NCI-H2107 (cell line): ENCODE measurements at places on chromosomes 2 and 18.

DNA sequence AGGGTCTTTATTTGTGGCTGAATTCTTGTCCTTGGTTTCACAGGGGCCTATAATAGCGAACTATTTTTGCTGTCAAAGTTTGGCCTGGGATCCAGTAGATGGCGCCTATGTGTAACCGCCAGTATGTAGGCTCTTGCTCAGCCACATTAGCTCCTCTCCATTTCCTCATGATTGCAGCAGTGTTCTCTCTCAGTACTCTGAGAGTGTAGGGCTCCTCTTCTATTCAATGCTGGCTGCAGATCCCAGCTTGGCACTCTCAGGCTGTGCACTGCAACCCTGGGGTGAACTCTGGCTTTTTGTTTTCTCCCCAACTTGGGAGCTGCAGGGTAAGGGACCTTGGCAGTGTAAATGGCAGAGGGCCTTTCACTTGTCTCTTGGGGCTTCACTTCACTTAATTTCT is 344.6 kb upstream of the CHAC2 start:
- no peak for DNase-seq

GRCh38 chr2:164515030-164515429 is 106.3 kb downstream of the GRB14 start:
- DNase-seq, result no peak

DNA sequence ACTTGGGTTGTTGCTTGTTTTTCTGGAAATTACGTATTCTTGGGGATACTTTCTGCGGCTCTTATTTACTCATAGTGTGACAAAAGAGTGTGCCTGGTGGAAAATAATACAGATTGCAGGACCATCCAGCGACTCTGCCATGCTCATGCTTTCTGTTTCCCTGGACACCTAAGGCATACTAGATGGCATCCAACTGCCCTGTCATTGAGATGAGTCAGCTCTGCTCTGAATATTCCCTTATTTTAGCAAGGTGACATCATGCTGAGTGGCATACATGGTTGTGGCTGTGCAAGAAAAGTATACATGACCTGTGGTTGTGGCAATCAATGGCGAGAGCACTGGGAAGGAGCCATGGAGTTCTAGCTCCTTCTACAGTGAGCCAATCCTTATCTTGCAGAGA is 471.0 kb downstream of the TMEM182 start:
- DNase-seq, result no peak

DNA sequence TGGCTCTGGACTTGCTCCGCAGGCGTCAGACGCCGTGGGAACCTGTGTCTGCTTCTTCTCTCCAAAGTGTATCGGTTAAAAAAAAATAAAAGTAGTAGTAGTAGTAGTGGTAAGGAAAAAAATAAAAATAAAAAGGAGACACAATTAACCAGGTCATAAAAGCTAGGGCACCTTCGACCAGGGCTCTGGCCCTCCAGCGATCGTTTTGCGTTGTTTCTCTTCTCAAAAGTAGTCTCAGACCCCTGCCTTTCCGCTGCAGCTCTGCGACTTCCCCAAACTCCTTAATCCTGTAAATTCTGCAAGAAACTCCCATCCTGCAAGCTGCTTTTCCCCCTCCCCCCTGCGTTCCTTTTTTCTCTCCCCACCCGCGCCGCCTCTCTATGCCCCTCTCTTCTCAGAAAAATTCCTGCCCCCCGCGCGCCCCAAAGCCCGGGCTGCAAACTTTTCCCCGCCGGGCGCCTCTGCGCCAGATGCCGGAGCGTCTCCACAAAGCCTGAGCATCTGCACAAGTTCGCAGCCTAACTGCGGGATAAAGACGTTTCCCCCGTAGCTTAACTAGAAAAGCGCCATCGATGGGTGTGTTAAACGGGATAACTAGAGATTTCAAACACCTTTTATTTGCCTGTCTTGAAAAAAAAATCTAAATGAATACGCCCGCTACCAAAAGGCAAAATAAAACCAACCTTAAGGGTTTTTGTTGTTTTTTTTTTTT is 1.8 kb upstream of the SALL3 start:
- no peak for DNase-seq

DNA sequence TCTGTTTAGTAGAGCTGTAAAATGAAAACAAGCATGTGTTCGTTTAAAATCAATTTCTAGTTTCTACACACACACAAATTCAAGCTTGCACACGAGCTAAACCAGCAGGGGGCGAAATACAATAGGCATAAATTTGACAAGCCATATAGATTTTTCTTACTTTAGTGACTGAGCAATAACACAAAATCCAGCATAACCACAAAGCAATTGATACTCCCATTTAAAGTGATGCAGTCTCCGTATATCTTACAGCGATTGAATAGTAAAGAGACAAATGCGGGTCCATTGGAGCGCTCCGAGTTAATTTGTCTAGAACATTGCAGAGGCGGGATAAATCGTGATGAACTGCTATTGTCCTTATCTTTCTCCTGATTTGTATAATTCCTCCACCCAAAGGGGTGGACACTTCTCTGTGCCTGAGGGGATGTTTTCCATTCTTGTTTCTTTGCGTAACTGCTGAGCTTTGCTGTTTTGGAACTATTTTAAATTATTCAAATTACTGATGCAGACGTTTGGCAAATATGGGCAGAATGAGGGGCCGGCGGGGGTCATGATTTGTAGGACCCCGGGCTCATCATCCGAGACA is 1.2 kb upstream of the AFTPH start:
- peak; percentile 23 for DNase-seq

- no peak for DNase-seq
These were observed 21.6 kb downstream of the DNMT3A start for GRCh38 chr2:25320077-25320476.

GRCh38 chr2:184581391-184581790 is 16.9 kb upstream of the ZNF804A start:
- DNase-seq, result no peak

GRCh38 chr2:45242161-45242741 is 233.0 kb upstream of the SIX2 start:
- DNase-seq, result peak; percentile 66

GRCh38 chr18:79738041-79738461 is 58.4 kb downstream of the CTDP1 start:
- no peak for DNase-seq

DNA sequence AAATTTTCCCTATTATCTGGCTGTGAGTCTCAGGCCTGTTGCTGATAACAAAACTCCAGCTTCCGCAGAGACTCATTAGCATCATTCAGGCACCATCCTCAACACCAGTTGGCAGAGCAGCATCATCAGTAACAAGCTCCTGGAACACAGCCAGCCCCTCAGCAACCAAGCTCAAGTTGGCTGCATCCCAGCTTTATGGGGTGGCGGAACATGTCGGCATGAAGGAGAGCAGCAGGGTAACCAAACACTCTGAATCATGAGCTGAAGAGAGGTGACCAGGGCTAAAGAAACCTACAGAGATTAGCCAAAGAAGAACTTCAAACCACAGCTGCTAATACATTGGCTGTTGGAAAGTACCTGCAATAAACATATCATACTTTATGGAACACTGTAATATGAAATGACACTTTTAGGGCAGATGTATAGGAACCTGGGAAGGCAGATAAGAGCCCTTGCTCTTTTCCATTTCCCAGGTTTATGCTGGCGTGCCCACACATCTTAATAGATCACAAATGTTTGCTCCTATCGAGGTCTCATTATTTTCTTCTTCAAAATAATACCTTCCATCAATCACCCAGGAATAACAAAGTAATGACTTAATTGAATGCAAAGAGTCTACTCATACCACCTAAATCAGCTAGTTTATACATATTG is 63.8 kb downstream of the PDE11A start:
- DNase-seq, result peak; percentile 76

GRCh38 chr2:240211598-240212424 is 71.4 kb upstream of the OTOS start:
- DNase-seq, result no peak

- no peak for DNase-seq
These were observed 12.7 kb downstream of the ABI2 start for GRCh38 chr2:203340791-203341487.

DNA sequence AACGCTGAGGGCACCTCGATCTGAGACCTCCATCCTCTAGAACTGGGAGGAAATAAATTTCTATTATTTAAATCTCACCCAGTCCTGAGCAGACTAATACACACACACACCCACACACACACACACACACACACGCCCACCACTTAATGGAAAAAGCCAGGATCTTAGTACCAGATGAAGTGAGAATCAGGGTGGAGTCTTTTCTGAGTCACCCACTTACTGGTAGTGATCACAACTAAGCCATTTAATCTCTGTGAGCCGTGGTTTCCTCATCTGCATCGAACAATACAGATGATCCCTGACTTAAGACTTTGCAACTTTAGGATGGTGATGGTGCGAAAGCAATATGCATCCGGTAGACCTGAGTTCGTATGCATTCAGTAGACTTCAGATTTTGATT is 18.6 kb downstream of the THNSL2 start:
- no peak for DNase-seq

GRCh38 chr2:119333360-119333759 is 33.3 kb downstream of the C2orf76 start:
- no peak for DNase-seq

GRCh38 chr2:199468561-199469513 is 11.1 kb upstream of the SATB2 start:
- no peak for DNase-seq

GRCh38 chr18:44700652-44701051 is 20.0 kb downstream of the SETBP1 start:
- DNase-seq, result no peak

DNA sequence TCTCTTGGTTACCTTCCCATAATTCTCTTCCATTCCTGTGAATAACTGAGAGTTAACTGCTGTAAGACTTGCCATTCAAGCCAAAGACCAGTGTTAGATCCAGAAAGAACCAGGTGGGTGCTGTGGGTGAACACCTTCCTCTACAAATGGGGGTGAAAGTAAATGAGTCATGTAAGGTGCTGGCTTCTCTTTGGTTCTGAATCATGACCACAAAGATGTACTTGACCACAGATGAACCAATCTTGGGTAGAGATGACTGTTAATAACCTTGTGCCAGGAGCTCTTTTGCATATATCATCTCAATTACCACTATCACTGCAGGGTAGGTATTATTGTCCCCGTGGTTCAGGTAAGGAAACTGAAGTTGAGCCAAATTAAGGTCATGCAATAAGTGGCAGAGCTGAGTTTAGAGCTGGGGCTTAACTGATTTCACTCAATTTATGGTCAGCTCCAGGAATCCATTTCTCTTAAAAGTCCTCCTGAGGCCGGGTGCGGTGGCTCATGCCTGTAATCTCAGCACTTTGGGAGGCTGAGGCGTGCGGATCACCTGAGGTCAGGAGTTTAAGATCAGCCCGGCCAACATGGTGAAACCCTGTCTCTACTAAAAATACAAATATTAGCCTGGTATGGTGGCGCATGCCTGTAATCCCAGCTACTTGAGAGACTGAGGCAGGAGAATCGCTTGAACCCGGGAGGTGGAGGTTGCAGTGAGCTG is 244.9 kb upstream of the CXCR4 start:
- no peak for DNase-seq

GRCh38 chr2:207110310-207110709 is 55.4 kb downstream of the KLF7 start:
- no peak for DNase-seq

DNA sequence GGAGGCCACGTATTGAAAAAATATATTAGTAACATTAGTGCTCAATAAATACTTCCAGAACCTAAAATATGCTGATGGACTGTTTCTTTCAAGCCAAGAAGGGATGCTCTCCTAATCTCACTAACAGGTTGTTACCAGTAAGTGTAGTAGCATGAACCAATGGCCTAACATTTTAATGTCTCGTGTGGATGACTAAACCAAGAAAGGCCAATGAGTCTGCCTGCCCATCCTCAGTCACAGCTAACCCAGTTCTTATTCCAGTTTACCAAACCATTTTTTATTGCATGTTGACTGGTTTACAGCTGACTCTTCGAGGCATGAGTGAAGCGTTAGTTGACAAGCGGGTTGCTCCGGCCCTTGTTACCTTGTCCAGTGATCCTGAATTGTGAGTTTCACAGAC is 45.1 kb upstream of the TNFRSF11A start:
- DNase-seq, result no peak

DNA sequence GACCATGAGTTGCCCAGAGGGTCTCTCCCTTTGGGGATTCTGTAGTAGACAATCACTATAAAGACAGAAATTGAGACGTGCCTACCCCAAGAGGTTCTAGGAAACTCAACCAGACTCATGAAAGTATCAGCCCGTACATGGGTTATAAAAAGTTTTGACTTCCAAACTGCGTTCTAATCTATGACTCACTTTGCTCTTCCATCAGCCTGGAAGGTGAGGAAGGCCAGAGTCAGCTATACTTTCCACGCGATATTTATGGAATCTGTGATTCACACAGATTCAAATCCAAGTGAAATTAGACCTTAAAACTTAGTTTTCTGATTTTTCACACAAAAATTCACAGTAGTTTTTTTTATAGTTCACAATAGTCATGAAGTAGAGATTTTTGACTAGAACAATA is 7.7 kb upstream of the LYPD1 start:
- no peak for DNase-seq

- no peak for DNase-seq
These were observed 90.7 kb upstream of the EPHA4 start for GRCh38 chr2:221662689-221663391.

DNA sequence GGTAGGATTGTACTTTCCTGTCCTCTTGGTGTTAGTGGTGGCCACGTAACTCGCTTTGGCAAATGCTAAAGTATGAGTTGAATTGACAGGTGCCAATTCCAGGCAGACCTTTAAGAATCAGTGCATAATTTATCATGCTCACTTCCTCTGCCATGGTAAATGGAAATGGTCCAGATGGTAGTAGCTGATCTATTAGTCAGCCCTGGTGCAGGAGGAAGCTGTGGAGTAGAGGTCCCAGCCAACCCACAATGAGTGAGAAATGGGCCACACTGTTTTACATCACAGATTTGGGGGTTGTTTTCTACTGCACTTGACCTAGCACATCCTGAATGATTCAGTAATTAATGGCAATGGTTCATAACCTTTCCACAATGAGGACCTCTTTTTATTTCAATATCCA is 104.4 kb downstream of the RGPD3 start:
- DNase-seq, result no peak

DNA sequence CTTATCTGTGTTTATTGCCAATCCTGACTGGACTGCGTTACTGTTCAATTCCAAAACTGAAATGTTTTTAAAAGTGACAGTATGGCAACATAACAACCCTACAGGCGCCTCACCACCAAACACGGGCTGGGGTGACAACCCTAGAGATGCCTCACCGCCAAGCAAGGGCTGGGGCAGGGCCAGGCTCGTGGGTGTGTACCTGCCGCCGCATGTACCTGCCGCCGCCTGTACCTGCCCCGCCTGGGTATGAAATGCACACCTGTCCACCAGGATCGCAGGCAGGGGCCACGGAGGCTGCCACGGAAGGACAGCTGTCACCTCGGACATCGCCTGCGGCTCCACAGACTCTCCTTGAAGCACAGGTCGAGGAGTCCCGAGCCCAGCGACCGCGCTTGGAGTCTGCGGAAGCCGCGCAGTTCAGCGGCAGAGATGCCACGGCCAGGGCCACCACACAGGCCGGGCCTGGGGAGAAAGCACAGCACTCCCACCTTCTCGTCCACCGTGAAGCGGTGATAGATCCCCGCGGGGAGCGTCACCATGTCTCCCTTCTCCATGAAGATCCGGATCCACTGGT is 18.9 kb downstream of the ADI1 start:
- DNase-seq, result no peak
